ENCODE measurements at places on chromosomes 16 and 17.

GRCh38 chr17:8861495-8862181 is 5.8 kb downstream of the PIK3R6 start:
- DNase-seq = no peak

DNA sequence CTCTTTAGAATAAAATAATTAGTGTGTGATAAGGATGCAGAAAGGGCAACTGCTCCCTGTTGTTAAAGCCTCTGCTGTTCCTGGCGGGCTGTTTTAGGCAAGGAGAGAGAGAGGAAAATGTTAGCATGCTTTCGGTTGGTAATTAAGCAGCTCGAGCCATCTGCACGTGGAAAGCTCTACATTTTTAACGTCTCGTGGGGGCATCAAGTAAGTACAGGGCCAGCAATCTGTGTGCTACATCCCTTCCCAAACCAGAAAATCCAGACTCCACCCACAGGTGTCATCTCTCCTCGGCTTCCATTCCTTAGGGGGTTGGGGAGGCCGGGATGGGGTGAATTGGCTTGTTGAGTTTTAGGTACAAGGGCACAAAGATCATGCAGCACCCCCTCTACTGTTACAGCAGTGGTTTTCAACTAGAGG is 62.4 kb upstream of the MARCHF10 start:
- DNase-seq = no peak

DNA sequence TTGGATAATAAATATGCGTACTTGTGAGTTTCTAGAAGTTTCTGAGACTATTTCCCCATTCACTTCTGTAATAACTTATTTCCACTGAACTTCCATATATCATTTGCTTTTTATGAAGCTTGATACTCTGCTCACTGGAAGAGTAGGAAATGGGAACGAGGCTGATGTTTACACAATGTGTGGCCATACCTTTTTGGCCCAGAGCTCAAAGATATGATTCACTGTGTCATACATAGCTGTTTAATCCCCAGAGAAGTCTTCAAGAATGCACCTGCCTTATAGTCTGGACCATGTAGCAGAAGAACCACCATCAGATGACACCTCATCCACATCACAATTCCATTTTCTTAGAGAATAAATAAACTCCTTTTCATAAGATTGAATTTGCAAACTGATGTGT is 40.3 kb upstream of the TEKT3 start:
- DNase-seq = no peak

DNA sequence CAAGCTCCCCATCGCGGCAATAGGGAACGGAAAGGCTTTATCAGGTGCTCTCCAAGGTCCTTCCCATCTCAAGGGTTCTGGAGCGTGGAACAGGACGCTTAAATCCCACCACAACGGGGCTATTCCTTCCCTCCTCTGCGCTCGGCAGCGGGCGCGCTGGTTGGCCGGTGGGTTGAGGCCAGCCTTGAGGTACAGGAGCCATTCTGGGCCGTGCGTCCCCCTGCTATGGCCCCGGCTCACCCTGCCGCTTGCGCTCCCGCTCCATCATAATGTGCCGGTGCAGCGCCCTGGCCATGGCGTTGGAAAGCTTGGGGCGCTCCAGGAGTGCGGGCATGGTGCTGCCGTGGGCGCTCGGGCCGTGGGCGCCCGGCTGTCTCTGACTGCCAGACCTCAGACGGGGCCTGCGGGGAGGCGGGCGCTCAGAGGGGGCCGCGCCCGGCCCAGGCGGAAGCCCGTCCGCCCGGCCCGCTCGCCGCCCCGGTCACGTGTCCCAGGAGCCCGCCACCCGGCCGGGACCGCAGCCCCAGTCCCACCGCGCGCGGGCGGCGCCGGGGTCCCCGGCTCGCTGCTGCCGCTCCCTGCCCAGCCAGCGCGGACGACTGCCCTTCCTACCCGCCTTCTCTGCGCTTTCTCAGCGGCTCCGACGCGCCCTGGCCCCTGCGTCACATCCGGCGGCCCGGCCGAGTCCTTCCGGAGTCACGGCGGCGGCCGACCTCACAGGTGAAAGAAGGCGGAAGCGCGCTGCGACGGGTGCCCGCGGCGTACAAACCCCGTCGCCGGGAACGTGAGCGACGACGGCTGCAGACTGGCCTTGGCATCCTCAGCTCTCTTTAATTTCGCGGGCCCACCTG is at the start of gene GPS2:
Gene GPS2 (minus strand): TSS at position 642 of the 851 bp plus-strand sequence. CDS start 308 bp downstream, at position 334.
- peak; percentile 94 for DNase-seq

DNA sequence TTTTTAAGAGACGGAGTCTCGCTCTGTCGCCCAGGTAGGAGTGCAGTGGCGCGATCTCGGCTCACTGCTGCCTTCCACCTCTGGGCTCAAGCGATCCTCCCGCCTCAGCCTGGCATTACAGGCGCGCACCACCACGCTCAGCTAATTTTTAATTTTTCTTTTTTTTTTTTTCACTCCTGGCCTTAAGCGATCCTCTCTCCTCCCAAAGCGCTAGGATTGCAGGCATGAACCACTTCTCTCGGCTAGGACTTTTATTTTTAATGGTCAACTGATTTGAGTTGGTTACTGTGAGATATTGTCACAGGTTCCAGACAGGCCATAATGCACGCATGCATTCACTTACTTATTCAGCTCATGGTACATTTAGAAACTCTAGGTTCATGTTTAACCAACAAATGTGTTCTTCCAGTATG is 888 bp downstream of the PIGW start:
- DNase-seq = no peak

DNA sequence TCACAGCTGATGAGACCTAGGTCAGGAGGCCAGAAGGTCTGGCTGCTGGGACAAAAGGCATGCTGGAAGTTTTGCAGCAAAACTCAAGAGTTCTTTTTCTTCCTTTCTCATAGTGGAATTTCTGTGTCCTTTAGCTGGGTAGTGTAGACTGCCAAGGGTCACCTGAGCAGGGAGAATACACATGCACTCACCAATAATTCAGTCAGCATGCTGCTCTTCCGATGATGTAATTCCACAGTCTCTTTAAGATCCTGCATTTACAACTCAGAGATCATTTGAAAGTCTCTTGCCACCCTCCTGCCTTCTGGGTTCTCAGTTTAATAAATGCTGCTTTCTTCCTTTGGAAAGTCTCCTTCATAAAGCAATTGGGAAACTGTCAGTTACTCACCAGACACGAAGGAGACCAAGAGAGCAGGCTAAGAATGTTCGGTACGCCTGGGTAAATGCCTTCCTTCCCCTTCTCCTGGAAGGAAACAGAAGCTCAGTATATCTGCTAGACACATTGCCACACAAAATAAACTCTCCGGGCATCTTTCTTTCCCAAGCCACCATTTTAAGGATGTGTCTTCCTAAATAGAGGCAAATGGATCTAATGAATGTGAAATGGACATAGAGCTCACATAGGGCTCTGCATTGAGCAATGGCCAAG is 473.1 kb downstream of the GRIN2A start:
- no peak for DNase-seq

- no peak for DNase-seq
Observed at GRCh38 chr16:86987746-86988670, 329.2 kb downstream of the C16orf95 start.

GRCh38 chr16:23538919-23539278 is 18.3 kb downstream of the EARS2 start:
- no peak for DNase-seq

- no peak for DNase-seq
Observed at GRCh38 chr17:13777003-13777402, 175.3 kb upstream of the HS3ST3A1 start.

- no peak for DNase-seq
Observed at GRCh38 chr16:66678337-66678736, 18.2 kb downstream of the CMTM4 start.

GRCh38 chr16:28009586-28010373 is 53.7 kb downstream of the GSG1L start:
- no peak for DNase-seq

- DNase-seq = no peak
Observed at GRCh38 chr16:85753976-85754375, 3.1 kb upstream of the C16orf74 start.

GRCh38 chr16:89672177-89672941 is 14.1 kb upstream of the CDK10 start:
- DNase-seq = no peak

GRCh38 chr17:55830699-55831471 is 80.0 kb downstream of the PCTP start:
- no peak for DNase-seq

DNA sequence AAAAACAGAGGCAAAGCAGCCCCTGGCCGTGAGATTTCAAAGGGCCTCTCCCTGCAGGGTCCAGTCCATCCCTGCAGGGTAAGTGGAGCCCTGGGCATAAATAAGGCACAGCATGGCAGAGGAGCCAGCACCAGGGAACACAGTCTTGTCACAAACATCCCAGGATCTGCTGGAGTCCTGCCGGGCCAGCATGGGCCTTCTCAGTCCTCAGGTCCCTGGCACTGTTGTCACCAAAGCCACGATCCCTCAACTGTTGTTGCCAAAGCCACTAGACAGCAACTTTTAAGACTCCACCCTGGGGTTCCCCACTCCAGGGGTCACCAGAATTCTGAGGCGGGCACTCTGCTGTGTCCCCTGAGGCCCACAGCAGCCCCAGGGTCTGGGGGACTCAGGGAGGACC is 47.8 kb upstream of the BAHCC1 start:
- DNase-seq = no peak

DNA sequence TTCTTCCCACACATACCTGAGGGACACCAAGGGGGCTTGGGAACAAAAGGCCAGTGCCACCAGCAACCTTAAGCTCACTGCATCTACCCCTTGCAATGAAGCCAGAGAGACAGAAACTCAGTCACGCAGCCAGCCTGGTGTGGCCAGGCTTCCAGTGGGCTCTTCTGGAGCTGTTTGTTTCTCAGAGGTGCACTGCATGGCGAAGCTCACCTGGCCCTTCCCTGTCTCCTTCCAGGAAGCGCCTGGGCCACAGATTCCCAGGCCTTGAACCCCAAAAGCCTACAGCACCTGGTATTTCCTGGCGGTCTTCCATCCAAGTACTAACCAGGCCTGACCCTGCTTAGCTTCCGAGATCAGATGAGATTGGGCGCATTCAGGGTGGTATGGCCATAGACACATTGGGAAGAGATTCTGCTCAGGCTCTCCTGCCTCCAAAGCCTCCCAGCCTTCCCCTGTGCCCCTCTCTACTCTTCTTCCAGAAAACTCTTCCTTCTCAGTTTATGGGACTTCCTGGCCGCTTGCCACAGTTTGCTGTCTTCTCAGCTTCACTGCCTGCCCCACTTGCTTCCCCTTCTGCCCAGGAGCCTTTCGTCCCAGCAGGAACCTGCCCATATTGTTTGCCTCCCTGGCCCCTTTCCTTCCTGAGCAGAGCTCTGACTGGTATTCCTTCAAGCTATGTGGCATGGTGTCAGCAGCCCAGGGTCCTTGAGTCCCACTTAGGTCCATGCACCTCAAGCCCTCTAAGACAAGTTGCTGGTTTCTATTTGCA is 1.6 kb downstream of the CISD3 start:
- DNase-seq = no peak

DNA sequence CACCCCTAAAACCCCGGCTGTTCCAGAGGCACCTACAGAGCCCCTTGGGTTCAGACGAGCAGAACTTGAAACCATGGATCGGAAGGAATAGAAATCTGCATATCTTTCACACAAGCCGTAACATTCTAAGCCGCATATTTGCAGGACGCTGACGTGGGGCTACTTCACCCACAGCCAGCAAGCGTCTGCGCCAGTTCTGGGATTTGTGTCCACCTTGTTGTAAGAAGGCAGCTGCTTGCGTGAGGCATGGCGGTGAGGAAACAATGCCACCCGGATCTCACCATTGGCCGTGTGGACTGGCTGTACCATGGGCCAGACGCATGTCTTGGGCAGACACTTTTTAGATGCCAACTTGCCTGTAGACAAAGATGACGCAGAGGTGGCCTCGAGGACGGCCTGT is 34.5 kb downstream of the TNFRSF13B start:
- no peak for DNase-seq

DNA sequence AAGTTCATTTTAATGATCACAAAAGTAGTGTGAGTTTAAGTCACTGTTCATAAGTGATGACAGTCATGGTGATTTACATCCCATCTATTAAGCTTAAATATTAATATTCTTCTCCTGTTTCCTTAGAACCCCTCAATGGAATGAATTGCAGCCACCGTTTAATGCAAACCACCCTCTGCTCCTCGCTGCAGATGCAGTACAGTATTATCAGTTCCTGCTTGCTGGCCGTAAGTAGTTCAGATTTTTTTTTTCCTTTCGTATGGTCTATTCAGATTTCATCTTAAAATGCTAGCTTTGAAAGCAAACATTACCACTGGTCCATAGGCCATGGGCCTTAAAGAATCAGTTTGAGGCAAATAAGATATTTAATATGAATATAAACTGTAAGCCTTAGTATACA is 359.0 kb upstream of the TBX2 start:
- DNase-seq = no peak

- DNase-seq = no peak
Observed at GRCh38 chr17:1446201-1446600, 9.8 kb downstream of the CRK start.

GRCh38 chr17:59423903-59424302 is 92.4 kb downstream of the YPEL2 start:
- DNase-seq = no peak

- no peak for DNase-seq
Observed at GRCh38 chr17:55321427-55322060, 56.8 kb downstream of the HLF start.

DNA sequence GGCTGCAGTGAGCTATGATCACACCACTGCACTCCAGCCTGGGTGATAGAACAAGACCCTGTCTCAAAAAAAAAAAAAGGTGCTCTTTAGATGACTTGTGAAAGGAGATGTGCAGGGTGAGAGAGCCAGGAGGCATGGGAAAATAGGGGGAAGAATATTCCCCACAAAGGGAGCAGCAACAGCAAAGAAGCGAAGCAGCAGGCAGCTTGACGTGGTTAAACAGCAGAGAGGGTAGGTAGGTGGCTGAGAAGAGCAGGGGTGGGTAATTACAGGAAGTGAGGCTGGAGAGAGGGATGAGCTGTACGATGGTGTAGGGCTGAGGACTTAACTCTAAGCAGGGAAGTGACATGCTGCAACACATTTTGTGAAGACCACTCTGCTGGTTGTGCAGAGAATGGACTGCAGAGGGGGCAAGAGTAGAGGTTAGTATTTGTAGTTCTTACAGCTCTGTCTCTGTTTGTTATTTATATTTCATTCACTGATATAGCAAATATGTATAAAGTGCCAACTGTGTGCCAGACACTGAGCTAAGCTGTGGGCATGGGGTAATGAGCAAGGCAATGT is 1.6 kb downstream of the HEATR3 start:
- no peak for DNase-seq

- DNase-seq = no peak
Observed at GRCh38 chr17:64964796-64965195, 45.5 kb upstream of the LRRC37A3 start.

- no peak for DNase-seq
Observed at GRCh38 chr16:68526143-68526781, 12.8 kb upstream of the ZFP90 start.

Data from stimulated activated CD4-positive, alpha-beta T cell treated with anti-CD3 and anti-CD28 coated beads, Interleukin-4, amount 100 ng/mL, for 48 hours (primary cell).